GM13977 (cell line): ENCODE measurements at places on chromosomes 2 and 18.

- no peak for DNase-seq
Observed at GRCh38 chr2:24791452-24791851, 1.7 kb downstream of the PTRHD1 start.

DNA sequence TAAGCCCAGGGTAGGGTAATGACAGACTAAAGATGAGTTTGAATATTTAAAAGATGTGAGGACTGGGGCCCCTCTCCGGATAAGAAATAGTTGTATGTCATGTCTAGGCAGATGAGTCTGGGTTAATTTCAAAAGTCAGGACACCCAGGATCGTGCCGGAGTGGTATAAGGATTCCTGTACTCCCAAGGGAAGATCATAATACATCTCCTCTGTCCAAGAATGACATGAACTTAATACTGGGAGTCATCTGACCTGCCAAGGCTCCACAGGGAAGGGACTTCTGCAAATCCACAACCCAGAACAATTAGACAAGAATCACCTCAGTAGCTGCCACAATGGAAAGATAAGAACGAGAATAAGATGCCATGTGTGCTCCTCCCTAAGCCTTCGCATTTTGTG, 17.1 kb downstream of the RPRM start:
- DNase-seq: no peak

GRCh38 chr2:40315683-40316082, 136.2 kb downstream of the SLC8A1 start:
- no peak for DNase-seq

GRCh38 chr2:174219321-174219720, 29.0 kb downstream of the OLA1 start:
- DNase-seq: no peak

GRCh38 chr18:67282796-67283195, 233.7 kb downstream of the DSEL start:
- no peak for DNase-seq

DNA sequence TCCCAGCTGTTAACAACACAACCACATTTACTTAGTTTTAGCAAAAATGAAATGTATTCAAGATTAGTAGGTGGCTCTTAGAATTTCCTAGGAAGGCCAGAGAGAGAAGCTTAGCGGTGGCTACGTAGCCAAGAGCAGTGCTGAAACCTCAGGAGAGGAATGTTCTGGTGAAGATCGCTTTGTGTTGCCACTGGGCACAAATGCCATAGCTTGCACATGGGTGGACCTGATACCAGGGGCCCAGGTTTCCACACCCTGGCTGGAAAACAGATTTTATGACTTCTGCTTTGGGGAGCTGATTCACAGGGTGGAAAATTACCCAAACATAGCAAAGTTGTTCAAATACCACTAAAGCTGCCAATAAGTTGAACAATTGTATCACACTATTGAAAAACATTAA, 43.4 kb downstream of the THUMPD2 start:
- no peak for DNase-seq

- no peak for DNase-seq
Observed at GRCh38 chr2:23387845-23388244, 2.9 kb downstream of the KLHL29 start.

- DNase-seq: no peak
Observed at GRCh38 chr2:168518555-168519066, 62.5 kb downstream of the CERS6 start.

- no peak for DNase-seq
Observed at GRCh38 chr18:74453642-74454198, 3.4 kb downstream of the DIPK1C start.

- no peak for DNase-seq
Observed at GRCh38 chr2:205500065-205500464, 182.2 kb upstream of the NRP2 start.

DNA sequence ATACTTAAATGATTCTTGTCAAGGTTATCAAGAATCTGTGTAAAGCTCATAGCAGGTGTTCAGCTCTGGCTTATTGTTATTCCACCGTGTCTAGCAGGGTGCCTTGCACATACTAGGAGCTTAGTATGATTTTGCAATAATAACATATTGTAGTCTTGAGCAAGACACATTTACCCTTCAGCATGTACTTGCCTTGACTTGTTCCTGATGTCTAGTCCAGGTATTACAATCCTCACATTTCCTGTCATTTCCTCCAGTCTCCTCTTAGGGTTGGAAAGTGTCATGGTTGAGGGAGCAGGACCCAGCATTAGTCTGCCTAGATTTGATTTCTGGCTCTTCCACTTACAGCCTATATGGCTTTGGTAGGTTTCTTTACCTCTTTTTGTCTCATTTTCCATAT, 246.1 kb downstream of the RAD51AP2 start:
- no peak for DNase-seq

DNA sequence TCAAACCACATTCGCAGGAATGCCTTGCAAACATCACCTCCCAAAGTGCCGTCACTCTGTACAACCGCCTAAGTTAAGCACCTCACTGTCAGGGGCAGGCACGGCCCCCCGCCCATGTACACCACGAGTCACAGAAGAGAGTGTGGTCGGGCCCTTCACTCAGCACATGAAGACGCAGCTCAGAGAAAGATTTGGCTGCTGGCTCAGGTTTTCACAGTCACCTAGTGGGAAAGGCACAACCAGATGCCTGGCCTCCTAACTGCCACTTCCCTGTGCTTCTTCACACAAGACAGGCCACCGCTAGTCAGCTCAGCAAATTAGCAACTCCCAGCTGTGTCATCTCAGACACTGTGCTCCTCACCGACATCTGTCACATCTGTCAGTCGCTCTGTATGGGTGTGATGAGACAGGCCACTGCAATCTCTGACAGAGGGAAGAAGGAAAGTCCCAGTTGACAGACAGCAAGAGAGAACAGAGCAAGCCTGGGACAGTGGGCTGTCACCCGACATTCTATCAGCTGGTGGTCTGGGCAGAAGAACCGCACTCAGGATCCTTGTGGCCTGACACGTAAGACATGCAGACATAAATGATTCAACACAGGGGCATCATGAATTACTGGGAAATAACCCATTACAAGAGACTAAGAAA, 60.8 kb downstream of the CRACDL start:
- DNase-seq: peak; percentile 5

GRCh38 chr18:51077217-51077616, 47.2 kb downstream of the SMAD4 start:
- DNase-seq: no peak

DNA sequence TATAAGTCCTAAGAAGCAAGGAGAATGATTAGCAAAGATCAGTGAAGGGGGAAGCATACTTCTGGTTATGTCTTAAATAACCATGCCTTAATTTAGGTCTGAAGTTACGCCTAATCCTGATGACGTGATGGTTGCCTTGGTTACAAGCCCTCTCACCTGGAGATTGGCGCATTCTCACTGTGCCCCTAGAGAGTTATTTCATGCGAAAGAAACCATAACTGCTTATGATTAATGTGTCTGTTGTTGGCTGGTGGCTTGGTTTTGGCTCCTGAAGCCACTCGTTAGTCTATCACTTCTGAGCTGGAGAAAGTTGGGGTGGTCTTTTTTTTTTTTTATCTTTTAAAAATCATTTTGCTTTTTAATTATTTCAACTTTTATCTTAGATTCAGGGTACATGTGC, 47.0 kb downstream of the TNFRSF11A start:
- no peak for DNase-seq

GRCh38 chr2:166802475-166802874, 85.8 kb upstream of the XIRP2 start:
- no peak for DNase-seq

DNA sequence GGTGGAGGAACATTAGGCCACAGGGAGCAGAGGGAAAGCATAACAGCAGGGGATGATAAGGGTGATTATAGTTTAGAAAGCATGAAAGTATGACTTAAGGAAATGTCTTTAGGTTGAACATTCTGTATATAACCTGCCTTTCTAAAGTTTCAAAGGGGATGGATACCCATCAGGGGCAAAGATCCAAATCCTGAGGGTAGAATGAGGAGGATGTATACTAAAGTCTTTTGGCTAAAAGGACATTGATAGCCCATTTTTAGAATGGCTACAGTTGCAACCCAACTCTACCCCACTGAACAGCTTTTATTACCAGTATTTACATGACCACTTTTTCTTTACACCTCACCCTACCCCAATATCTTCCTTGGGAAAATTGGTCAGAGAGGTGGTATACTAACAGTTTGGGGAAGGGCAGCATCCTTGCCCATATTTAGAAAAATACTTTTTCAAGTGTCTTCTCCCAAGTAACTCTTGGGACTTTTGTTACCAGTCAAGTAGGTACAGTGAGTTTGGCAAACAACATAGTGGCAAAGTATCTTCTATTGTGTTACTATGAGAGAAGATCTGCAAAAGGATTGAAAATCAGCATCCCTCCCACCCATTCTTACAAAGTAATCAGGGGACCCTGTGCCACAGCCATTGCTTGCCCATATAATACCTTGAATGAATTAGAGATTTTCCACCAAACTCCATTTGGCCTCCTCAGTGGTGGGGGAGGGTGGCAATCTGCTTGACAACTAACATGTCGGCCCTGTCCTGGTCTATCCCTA, 8.3 kb downstream of the MAT2A start:
- DNase-seq: no peak

GRCh38 chr18:74197705-74198341, 49.5 kb downstream of the TIMM21 start:
- no peak for DNase-seq

DNA sequence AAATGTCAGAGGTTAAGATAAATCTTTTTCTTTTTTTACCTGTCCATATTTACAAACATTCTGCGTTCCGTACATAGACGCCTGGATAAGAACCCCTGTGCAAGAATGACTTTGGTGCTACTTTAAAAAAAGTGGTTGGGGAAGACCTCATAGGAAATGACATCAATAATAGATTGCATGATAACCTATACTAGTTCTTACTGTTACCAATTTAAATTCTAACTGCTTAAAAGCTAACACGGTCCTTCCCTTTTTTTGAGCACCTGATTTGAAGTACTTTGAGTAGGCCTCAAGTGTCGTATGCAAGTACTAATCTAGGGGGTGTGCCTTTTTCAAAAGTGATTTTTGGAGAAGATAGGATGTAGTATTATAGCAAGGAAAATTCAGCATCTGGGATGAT, 2.1 kb downstream of the SLC39A10 start:
- DNase-seq: peak; percentile 39

GRCh38 chr18:63399300-63399699, 23.0 kb downstream of the VPS4B start:
- no peak for DNase-seq

DNA sequence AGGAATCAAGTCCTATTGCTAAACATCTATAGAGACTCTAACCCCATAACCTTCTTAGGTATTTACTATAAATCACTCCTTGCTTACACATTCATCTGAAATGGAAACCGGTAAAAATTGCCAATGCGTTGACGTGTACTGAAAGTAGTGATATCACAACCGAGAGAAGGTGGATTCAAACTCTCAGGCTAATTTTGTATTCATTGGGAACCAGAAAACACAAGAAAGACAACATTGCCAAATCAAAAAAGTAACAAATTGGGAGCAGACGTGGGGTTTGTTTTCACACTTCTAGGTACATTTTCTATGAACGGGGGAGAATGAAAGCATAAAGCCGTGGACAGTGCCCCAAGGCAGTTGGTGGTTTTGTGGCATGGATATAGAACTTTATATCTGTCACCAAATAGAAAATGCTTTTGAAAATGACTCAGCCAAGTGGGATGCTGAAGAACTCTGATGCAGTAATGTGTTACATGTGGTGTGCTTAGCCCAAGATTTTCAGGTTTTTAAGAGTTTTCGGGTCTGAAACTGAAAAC, 155.1 kb upstream of the RASGRP3 start:
- peak; percentile 12 for DNase-seq

DNA sequence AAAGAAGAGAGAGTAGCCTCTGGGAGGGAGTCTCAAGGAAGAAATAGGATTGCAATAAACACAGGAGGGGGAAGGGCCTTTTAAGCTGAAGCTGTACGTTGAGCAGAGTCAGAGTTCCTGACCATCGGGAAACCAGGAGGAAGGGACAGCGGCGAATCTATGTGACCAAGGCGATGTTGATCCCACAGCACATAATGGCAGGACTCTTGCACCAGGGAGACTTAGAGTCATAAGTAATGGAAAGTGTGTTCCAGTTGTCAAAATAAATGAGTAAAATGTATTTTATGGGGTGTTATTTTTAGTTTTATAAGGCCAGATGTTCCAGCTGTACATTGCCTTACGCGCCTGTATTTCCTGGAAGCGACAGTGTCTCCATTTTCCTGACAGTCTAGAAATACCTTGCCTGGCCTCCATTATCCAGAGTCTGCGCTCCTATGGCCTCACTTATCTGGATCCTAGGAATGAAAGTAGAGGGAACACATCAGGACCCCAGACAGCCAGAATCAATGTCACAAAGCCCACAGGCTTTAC, 152.8 kb upstream of the COPS8 start:
- no peak for DNase-seq

GRCh38 chr2:78023356-78023755, 501.2 kb upstream of the LRRTM4 start:
- no peak for DNase-seq

GRCh38 chr2:150100336-150100735, 387.1 kb downstream of the RND3 start:
- DNase-seq: no peak

DNA sequence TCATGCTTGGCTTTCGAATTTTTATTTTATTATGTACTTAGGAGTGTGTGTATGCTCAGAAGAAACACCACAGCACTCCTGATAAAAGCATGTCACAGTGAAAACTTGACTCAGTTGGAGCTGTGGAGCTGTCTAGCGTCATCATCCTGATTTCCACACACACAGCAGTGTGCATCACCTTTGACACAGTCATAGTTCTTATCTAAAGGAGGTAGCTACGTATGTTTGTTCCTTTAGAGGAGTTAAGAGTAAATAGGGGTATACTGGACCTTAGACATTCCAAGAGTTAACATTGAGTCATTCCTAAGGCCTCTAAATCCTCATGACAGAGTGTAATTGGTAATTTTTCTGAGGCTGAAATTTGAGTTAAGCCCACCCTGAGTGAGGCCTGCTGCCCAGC, 96.9 kb downstream of the PHLPP1 start:
- no peak for DNase-seq

GRCh38 chr18:11357678-11358077, 208.3 kb upstream of the PIEZO2 start:
- DNase-seq: no peak

- no peak for DNase-seq
Observed at GRCh38 chr2:85994897-85995647, 106.3 kb upstream of the ST3GAL5 start.

- DNase-seq: peak; percentile 80
Observed at GRCh38 chr2:38533180-38533579, 69.5 kb downstream of the HNRNPLL start.

- no peak for DNase-seq
Observed at GRCh38 chr2:176432434-176432833, 163.2 kb downstream of the MTX2 start.

DNA sequence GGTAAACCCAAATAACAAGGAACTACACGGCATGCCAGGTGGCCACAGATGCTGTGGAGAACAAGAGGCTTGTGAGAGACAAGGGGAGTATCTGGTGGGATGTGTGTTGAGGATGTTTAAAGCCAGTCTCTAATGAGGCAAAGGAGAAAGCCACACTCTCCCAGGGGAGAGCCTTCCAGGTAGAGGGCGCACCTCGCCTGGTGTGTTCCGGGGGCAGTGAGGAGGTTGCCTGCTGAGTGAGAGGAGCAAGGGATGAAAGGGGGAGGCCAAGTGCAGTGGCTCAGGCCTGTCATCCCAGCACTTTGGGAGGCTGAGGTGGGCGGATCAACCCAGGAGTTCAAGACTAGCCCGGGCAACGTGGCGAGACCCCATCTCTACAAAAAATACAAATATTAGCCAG, 16.2 kb downstream of the SAG start:
- no peak for DNase-seq
